ENCODE measurements at places on chromosomes 2 and 18. TPM values are rescaled to one million over a fixed set of nuclear protein-coding genes. Genes with fewer than 3 reads are reported as not detected.
A peak's percentile ranks its signal among the peaks of the same experiment; 100 is the strongest.

TTC39C gene
- 20.8 TPM for total RNA-seq

CAPG gene
- total RNA-seq = 286 TPM

MC5R gene
- total RNA-seq = not detected

ADAM23 gene
- 4.2 TPM for total RNA-seq

C2orf76 gene
- 15.4 TPM for total RNA-seq

DSG1 gene
- 0.02 TPM for total RNA-seq

CNNM3 gene
- 3.5 TPM for total RNA-seq

HRH4 gene
- total RNA-seq = not detected

- DNase-seq = no peak
These were observed 132.7 kb downstream of the PTGR3 start for GRCh38 chr18:75076286-75076685.

DNA sequence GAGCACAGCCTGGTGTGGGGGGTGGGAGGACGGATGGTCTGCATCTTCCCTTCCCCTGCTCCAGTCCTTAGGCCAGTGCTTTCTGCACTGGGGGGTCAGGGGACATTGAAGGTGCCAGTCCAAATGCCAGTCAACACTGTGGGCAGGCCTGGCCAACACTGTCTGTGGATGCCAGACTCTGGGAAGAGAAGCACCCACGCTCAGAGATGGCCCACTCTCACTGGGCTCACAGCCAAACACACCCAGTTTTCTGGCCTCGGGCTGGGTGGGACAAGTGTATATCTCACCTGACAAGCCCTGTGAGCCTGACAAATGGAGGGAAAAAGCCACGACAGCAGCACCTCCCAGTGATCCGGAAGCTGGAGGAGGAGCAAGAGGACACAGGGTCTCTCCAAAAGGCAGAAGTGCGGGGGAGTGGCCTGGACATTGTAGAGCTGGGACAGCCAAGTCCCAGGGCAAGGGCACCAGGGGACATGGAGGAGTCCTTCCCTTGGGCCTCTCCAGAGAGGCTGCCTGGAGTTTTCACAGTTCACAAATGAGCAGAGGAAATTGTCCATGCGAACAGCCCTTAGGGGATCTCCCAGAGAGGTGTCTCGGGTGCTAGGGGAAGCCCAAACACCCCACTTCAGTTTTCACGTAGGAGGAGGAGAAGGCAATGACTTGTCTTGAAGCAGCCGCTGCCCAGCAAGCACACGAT, 79.3 kb downstream of the SDC1 start:
- no peak for DNase-seq

- no peak for DNase-seq
These were observed 11.8 kb upstream of the DSG2 start for GRCh38 chr18:31486165-31486564.

GRCh38 chr2:44148999-44149398, 19.7 kb upstream of the PPM1B start:
- DNase-seq = no peak

DNA sequence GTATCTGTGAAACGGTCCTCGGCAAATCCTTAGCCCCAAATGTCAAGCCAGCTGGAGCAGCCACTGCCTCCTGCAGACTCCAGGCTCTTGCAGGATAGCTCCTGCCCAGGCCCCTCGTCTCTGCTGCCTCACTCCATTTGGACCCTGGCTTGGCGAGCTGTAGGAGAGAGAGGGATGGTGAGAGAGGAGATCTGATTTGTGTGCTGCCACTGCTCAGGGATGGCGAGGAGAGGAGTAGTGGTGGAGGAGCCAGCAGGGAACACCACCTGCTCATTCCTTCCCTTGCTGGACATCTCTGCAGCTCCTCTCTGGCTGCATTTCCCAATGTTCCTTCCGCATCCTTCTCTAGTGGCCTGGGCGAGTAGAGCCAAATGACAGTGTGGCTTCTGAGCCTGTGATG, 109.1 kb upstream of the NCK2 start:
- no peak for DNase-seq

DNA sequence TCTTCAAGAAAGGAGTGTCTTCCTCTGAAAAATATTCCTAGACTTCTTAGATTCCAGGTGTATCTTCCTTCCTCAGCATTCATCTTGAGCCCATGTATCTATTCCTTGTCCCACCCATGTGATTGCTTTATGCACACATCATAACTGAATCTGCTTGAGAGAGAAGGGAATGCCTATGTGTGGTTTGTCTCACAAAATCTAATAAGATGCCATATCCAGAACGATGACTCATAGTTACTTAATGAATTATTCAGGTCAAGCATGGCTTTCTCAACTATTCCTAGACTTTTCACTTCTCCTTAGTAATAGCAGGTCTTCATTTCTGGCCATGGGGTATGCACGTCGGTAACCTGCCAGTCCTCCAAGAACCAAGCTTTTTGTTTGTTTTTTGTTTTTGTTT, 121.8 kb downstream of the SETBP1 start:
- DNase-seq = no peak

DNA sequence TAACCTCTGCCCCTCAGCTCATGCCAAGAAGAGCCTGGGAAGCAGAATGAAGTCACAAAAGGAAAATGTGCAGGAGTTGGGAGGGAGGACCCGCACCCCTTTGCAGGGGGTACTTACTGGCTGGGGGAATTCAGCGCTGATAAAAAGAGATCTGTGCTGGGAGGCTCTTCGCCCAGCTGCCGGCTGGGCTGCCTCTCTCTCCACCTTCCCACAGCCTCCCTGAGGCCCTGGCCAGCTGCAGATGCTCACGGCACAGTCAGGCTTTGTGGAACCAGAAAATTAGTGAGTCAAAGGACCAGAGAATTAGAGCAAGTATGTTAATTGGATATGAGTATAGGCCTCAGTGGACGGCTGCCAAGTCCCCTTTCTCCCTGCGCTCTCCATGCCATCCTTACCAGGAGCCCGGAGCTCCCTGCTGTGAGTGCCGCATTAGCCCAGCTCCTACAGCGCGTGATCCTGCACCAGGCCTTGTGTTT, 181.7 kb upstream of the SH3BP4 start:
- DNase-seq = peak; percentile 35

GRCh38 chr18:56711708-56712445, 60.7 kb downstream of the WDR7 start:
- DNase-seq = no peak
